ENCODE measurements at places on chromosomes 3 and 15.

DNA sequence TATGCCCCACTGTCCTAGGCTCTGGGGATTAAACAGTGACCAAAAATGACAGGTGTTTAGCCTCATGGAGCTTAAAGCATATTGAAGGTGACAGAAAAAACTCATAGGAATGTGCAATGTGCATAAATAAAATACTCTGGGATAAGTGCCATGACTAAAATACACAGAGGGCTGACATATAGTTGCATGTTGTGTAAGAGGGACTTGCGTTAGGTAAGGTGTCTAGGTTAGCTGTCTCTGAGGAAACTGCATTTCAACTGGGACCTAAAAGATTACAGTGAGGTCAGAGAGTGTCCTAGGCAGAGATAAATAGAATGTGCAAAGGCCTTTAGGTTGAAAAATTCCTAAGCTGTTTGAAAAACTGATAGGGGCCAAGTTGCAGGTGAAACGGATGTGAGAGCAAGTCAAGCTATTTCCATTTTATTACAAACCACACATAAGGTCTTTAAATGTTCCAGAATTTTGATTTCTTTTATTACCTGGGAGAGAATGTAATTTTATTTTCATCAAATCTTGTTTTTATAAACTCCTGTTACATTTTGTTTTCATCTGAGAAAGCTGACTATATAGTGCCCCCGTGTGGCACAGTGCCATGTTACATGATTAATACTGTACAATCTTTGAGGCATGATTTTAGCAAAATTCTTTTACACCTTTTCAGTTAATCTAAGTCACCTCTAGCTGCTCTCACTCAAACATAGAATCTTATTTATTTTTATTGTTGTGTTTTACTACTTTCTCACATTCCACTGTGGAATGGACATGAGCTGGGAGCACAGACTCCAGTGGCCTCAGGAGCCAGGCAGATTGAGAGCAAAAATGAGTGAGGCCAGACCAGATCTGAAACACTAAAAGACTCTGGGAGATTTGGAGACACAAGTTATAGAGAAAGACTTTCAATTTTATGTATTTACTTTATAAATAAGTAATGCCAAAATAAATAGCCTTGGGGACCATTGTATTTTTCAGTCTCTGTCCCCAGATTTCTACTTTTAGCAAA lies 259.6 kb upstream of the ZNF717 start:
- no peak for DNase-seq

- no peak for DNase-seq
These were observed 48.8 kb downstream of the RAD18 start for GRCh38 chr3:8914491-8914890.

- no peak for DNase-seq
These were observed 55.6 kb upstream of the CGNL1 start for GRCh38 chr15:57320631-57321220.

DNA sequence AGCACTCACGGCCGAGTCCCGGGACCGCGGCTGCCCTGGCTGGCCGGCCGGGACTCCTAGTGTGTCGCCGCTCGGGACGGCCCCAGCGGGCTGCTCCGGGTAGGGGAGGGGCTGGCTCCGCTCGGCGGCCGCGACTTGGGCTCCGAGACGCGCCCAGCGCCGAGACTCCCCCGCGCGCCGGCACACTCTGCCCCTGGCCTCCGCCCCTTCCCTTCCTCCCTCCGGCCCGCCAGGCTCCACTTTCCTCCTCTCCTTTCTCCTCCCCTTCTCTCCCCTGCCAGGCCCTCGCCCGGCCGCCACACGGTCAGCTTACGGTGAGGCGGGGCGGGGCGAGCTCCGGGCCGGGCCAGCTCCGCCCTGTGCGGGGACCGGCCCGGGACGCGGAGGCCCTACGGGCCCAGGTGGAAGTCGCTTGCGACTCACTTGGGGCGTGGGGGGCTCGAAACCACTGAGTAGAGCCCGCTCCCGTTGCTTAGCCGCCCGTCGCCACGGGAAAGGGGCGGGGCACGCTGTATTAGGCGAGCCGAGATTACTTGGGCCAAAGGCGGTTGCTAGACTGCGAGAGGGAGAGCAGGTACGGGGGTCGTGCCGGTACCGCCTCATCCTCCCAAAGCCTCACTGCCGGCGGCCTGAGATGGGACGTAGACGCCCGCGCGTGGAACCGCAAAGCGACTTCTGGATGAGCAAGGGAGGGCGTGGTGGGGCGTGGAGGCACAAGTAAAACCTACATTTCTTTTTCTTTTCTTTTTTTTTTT lies at the start of gene ITGB5:
Gene ITGB5 (minus strand): TSS at position 189 of the 755 bp plus-strand sequence. CDS start 365 bp downstream, outside the sequence.
- DNase-seq, result peak; percentile 17

DNA sequence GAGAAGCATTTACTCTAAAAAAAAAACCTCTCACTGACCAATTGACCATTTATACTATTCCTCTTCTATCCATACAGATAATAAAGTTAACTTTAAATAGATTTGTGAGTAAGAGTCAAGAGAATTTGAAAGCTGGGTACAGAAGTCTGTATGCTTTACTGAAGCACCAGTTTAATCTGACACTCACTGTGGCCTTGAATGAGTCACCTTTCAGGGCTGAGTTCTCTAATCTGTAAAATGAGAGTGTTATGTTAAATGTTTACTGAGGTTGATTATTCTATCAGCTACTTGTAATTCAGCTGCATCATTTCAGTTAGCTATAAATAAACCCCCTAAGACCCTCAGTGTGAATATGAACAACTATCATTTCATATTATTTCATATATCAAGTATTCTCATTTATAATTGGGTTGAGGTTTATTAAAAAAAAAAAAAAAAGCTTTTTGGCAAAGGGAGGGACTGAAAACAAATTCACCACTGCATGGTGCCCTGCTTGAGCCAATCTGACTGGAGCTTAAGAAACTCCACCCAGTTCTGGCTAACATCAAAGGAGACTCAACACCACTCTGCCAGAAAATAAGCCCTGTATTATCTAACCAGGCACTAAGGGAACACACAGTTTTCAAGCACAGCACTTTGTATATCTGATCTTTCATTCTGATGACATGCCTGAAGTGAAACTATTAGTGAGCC lies 2.8 kb downstream of the MAP4 start:
- no peak for DNase-seq

DNA sequence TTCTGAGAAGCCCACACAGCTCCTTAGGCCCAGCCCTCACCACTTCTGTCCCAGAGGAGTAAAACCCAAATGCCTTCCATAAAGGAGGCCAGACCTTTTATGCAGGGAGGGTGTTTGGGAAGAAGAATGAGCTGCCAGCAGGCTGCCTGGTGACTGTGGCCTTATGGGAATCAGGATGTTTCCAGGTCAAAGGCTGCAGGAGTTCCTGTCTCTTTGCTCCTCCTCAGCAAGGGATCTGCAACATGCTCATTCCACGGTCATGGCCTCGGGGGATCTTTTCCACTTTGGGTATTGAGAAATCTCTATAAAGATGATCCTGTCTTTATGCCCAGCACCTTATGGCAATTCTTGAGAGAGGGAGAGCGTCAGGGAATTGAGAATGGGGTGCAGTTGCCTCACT lies 25.2 kb upstream of the MAGEF1 start:
- DNase-seq, result no peak

DNA sequence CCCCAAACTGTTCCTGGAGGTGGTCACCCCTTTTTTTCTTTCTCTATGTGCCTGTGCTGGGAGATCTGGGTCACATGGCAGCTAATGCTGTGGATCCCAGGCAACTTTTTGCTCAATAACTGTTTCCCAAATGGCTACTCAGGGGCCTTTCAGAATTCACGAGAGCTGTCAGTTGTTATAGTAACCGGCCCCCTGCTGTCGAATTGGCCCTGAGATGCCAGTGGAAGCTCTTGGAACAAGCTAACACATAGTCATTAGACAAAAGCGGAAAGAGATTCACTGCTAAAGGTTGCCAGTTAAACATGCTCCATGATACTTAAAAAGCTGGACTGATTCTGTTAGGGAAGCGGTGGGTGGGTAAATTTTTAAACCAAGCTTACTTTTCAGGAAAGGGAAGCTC lies 144.1 kb downstream of the FEZF2 start:
- DNase-seq, result no peak

DNA sequence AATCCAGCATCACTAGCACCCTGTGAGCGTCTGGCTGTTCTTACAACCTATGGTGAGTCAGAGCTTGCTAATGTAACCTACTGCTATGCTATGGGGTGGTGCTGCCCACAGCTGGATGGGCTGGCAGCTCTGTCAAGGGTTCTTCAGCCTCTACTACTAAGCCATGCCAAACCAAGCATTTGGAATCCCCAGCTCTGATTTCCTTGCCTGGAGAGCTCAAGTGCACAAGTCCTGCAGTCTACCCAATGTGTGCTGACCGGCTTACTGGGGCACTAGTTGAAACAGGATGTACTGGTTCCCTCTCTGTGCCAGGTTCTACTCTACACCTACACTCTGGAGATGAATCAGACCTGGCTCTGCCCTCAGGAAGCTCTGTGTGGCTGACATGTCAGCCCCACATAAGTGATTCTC lies 4.2 kb downstream of the TEX264 start:
- DNase-seq, result no peak

GRCh38 chr3:42804106-42804830 lies at the start of gene HIGD1A:
Gene HIGD1A, minus strand, starts transcription at chr3:42804490. Its CDS starts 10,237 bp downstream, at chr3:42794253.
- DNase-seq, result peak; percentile 92

- DNase-seq, result no peak
These were observed 247.2 kb downstream of the PTPRG start for GRCh38 chr3:61808526-61808925.

DNA sequence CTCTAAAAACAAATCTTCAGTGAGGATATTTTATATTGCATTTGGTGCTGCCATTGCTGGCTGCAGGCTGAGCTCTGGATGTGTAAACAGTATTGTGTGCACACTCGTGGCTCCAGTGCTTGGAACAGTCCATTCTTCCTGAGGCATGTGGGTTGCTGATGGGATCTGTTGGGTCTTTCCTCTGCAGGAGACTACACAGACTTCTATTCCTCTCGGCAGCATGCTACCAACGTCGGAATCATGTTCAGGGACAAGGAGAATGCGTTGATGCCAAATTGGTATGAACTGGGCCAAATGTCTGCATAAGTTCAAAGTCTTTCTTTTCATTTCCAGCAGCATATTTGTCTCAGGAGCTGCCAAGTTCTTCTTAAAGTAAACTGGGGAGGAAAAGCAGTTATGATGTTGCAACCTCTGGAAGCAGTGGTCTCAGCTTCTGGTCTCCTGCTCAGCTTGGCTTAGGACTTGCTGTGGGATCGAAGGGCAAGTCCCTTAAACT lies 9.3 kb downstream of the FAH start:
- no peak for DNase-seq

- no peak for DNase-seq
These were observed 1.3 kb downstream of the ALPK3 start for GRCh38 chr15:84818261-84819131.

DNA sequence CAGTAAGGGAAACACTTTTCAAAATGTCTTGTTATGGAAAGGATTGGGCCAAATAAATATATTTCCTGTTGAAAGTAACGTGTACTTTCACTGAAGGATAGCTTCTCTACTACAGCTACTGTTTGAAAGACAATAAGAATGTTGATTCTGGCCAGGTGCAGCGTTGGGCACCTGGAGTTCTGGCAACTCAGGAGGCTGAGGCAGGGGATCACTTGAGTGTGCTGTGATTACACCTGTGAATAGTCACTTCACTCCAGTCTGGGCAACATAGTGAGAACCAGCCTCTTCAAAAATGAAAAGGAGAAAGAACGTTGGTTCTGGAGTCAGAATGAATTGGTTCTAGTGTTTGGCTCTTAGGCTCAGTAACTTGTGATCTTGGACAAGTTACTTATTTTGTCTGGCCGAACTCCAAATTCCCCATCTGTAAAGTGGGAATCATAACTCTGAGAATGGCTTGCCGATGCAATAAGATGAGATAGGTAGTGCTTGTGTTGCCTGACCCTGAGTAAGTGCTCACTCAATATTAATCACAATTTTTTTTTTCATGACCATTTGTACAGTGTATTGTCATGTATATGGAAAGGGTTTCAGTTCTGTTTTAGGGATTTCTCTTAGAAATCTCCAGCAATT lies 310.8 kb downstream of the PTPRG start:
- no peak for DNase-seq

DNA sequence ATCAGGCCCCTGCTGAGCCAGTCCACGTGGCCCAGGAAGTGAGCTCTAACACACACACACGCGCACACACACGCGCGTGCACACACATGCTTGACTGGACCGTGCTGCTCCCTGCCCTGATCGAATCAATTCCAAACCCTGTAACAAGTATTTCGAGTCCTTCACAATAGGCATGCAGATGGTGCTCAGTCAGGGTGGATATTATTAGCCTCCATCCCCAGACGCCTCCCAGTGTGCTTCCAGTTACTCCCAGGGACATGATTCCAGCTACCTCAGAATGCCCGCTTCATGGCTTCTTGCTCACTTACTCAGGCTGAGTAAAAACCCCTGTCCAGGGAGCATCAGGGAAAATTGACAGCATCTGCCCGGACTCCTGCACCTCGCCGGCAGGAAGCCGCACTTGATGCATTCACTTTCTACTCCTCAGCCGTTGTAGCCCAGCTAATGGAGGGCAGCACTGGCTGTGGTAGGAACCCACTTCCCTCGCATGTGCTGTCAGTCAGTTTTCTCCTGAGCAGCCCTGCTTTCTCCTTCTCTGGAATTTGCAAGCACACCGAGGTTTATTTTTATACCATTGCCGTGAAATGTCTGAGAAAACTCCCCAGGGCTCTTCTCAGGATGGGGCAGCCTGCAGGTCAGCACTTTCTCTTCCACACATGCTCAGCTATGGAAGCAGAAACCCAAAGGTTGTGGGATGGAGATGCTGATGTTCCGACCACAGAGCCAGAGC lies 126.1 kb upstream of the ABHD17C start:
- no peak for DNase-seq

GRCh38 chr3:64647825-64648224 lies 40.0 kb downstream of the ADAMTS9 start:
- no peak for DNase-seq

All from stimulated activated CD8-positive, alpha-beta memory T cell treated with anti-CD3 and anti-CD28 coated beads, Interleukin-2, amount 100 ng/mL, for 48 hours (primary cell).